Muscle of back (tissue), 13 donors: ENCODE measurements at places on chromosomes 1 and 21.

DNA sequence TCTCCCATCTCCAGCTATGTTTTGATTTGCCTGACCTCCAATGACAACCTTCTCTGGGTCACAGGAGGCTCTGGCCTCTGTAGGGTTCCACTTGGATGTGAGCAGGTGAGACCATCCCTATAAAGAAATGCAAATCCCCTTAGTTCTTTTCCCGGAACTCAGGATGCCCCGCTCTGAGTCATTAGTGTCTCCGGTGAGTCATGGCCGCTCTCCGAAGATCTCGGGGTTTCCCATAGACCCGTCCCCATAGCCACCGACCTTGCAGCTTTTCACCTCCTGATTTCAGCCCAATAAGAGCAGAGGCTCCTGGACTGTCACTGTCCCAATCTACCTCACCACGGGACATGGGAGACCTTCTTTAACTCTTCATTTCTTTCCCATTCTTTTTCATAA is 98.2 kb downstream of the PGBD5 start:
- no peak for DNase-seq

- no peak for DNase-seq
Observed at GRCh38 chr1:117897551-117897950, 31.9 kb downstream of the GDAP2 start.

GRCh38 chr1:214187933-214188332 is 93.0 kb upstream of the SMYD2 start:
- DNase-seq, result no peak

- no peak for DNase-seq
Observed at GRCh38 chr1:21518774-21519455, 9.7 kb downstream of the ALPL start.
